Hepatocyte (in vitro differentiated cells): ENCODE measurements at places on chromosomes 7 and 10. TPM values are rescaled to one million over a fixed set of nuclear protein-coding genes. Genes with fewer than 3 reads are reported as not detected.
A peak's percentile ranks its signal among the peaks of the same experiment; 100 is the strongest.

DNA sequence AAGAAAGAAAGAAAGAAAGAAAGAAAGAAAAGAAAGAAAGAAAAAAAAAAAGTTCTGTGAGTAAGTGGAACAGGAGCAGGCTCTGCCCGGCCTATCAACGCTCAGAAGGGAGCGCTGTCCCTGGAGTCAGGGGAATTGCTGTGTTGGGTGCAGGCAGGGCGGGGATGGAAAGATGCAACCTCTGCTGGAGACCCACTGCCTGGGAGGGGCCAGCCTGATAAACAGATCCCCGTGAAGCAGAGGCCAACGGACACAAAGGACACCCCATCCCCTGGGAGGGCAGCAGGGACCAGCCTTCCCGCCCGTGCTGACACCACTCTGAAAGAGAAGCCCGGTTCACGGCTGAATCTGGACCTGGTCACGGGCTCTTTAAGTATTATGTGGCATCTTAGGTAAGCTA, 54.5 kb downstream of the TCERG1L start:
- no peak for DNase-seq
- no peaks in the 10 kb centered on the region for H3K4me1 ChIP-seq
- H3K4me3 ChIP-seq = no peak overlapping the region
- no peak overlapping the region for H3K27ac ChIP-seq

DNA sequence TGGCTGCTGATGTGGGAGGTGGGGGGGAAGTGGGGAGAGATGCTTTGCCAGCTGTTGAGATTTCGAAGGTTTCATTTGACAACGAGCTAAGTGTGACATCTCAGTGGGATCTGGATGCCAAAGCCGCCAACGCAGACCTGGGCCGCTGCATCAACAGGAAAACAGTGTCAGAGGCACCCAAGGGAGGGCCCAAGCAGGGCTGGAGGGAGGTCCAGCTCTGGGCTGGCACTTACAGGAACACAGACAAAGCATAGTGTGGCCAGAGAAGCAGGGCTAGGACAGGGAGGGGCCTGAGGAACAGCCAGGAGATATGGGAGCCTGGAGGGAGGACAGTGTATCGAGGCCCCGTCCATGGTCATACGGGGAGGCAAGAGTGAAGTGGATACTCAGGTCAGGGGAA, 73.1 kb downstream of the GTF2IRD1 start:
- peaks cover 11% of the 10 kb centered on the region for H3K36me3 ChIP-seq
- H3K4me1 ChIP-seq = no peaks in the 10 kb centered on the region
- no peaks in the 10 kb centered on the region for H3K27me3 ChIP-seq
- no peak overlapping the region for H3K4me3 ChIP-seq
- no peak for DNase-seq

GRCh38 chr10:11057994-11058393, 40.3 kb downstream of the CELF2 start:
- H3K27me3 ChIP-seq = no peaks in the 10 kb centered on the region
- no peak overlapping the region for H3K4me3 ChIP-seq
- H3K4me1 ChIP-seq = no peaks in the 10 kb centered on the region
- DNase-seq = no peak

The ABCC2 gene
- 27.4 and 29.7 TPM in 2 replicates for polyA plus RNA-seq

- H3K27ac ChIP-seq = no peak overlapping the region
- H3K27me3 ChIP-seq = no peaks in the 10 kb centered on the region
- no peaks in the 10 kb centered on the region for H3K4me1 ChIP-seq
- no peaks in the 10 kb centered on the region for H3K36me3 ChIP-seq
Observed at GRCh38 chr10:124601431-124602120, 140.0 kb downstream of the LHPP start.

The MYOZ1 gene
- polyA plus RNA-seq = 0.44 and 1.3 TPM in 2 replicates

The TSPAN12 gene
- polyA plus RNA-seq = 16.8 and 20.8 TPM in 2 replicates

GRCh38 chr10:108783897-108784296, 1139.4 kb downstream of the XPNPEP1 start:
- peak; percentile 58 for DNase-seq
- H3K4me3 ChIP-seq = no peak overlapping the region
- H3K27me3 ChIP-seq = no peaks in the 10 kb centered on the region
- H3K27ac ChIP-seq = no peak overlapping the region

DNA sequence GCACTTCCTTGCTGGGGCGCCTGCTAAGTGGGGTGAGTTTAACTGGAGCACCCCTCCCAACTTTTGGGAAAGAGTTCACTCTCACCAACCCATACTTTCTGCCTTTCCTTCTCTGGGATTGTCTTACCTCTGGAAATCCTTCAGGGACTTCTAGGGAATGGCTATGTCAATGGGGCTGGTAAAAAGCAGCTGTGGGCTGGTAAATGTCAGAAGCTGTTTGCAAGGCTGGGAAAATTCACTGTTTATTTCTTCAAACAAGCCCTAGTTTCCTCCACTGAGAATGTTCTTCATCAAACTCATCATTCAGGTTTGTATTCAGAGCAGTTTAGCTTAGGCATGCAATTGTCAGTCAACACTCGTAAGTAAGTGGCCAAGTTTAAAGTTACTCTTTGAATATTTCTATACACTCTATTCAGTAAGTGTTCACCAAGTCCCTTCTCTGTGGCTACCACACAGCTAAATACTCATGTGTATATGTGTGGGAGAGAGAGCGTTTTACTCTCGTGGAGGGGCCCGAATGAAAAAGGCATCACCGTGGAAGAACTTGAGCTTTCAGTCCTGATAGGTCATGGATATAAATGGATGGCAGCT, 654.8 kb downstream of the LRMDA start:
- H3K36me3 ChIP-seq = no peaks in the 10 kb centered on the region
- H3K4me1 ChIP-seq = peaks cover 14% of the 10 kb centered on the region
- H3K4me3 ChIP-seq = no peak overlapping the region
- no peaks in the 10 kb centered on the region for H3K27me3 ChIP-seq

GRCh38 chr10:62098278-62099121, 170.1 kb downstream of the RTKN2 start:
- H3K4me1 ChIP-seq = peaks cover 34% of the 10 kb centered on the region
- H3K27me3 ChIP-seq = no peaks in the 10 kb centered on the region
- no peaks in the 10 kb centered on the region for H3K36me3 ChIP-seq
- DNase-seq = peak; percentile 19
- H3K27ac ChIP-seq = peak overlapping the region; percentile 29

The ERCC6 gene
- polyA plus RNA-seq = 6.9 and 7.3 TPM in 2 replicates

DNA sequence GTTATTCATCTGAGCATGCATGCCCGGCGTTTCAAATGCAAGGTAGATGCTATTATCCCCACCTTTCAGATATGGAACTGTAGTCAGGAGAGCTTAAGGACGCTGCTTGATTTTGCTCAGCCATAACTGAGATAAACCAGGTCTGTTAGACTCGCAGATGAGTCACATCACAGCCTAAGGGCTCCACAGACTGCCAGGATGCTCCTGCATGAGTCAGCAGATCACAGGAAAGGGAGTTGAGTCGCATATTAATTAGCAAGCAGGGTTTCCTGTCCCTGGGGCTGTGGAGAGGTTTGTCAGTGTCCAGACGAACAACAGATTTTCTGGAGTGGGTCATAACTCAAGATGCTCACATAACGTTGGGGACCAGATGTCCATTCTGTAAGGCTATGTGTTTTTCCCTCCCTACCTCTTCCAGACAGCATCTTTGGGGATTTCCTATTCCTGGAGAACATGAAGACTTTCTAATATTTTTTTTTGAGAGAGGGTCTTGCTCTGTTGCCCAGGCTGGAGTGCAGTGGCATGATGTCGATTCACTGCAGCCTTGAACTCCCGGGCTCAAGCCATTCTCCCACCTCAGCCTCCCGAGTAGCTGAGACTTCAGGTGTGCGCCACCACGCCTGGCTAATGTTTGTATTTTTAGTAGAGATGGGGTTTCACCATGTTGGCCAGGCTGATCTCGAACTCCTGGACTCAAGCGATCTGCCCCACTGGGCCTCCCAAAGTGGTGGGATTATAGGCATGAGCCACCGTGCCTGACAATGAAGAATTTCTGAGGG, 36.7 kb downstream of the PFKFB3 start:
- H3K27me3 ChIP-seq = no peaks in the 10 kb centered on the region
- no peaks in the 10 kb centered on the region for H3K36me3 ChIP-seq
- H3K4me3 ChIP-seq = no peak overlapping the region
- H3K27ac ChIP-seq = no peak overlapping the region
- no peaks in the 10 kb centered on the region for H3K4me1 ChIP-seq

The WNT8B gene
- polyA plus RNA-seq = not detected in 2 replicates

DNA sequence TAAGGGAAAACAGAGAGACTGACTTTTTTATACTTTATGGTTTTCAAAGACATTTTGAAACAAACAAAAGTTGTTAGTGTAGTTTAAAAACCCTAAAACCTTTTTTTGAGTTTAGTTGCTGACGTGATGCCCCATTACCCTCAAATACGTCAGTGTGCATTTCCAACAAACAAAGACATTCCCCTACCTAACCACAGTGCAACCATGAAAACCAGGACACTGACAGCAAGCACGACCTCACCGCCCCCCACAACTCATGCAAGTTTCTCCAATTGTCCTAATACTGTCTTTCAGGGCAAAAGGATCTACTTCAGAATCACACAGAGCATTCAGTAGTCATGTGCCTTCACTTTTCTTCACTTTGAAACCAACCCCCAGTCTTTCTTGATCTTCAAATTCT, 75.0 kb downstream of the WNT2 start:
- H3K27ac ChIP-seq = no peak overlapping the region
- no peak for DNase-seq
- no peaks in the 10 kb centered on the region for H3K4me1 ChIP-seq
- no peaks in the 10 kb centered on the region for H3K36me3 ChIP-seq
- H3K4me3 ChIP-seq = no peak overlapping the region

DNA sequence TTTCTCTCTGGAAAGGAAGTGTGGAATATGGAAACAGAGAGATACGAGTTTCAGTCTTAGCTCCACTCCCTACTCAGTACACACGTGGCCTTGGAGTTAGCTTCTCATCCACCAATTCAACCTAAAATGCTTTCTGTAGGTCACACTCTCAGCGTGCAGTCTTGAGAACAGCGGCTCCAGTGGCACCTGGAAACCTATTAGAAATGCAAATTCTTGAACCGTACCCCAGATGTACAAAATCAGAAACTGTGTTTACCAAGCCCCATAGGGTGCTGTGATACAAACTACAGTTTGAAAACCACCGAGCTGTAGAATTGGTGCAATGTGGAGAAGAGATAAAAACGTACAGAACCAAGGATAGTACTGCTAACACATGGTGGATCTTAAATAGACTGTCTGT, 91.1 kb upstream of the SP4 start:
- H3K4me1 ChIP-seq = no peaks in the 10 kb centered on the region
- no peaks in the 10 kb centered on the region for H3K27me3 ChIP-seq
- H3K27ac ChIP-seq = no peak overlapping the region
- no peak for DNase-seq
- no peaks in the 10 kb centered on the region for H3K36me3 ChIP-seq

GRCh38 chr10:124409696-124410095, 9.0 kb downstream of the OAT start:
- no peaks in the 10 kb centered on the region for H3K27me3 ChIP-seq
- no peak overlapping the region for H3K27ac ChIP-seq
- no peak for DNase-seq
- H3K4me3 ChIP-seq = no peak overlapping the region

DNA sequence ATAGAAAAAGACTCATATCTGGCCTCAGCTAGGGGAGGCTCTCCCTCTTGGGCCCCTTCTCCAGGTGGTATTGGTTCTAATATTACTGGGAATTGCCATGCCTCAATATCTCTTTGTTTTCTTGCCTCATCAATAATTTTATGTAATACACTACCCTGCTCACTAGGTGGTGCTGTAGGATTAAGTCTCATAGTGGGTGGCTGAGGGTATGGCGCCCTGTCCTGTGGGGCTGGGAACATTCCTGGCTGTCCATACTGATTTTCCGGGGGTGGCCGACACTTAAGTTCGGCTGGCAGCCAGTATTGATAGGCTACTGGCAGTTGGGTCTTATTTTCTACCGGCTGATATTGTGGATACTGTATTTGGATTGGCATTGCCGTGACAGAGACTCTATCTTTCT, 9.0 kb upstream of the TAS2R3 start:
- peaks cover 23% of the 10 kb centered on the region for H3K36me3 ChIP-seq
- no peaks in the 10 kb centered on the region for H3K27me3 ChIP-seq
- H3K4me1 ChIP-seq = no peaks in the 10 kb centered on the region

GRCh38 chr7:153858355-153858754, 193.8 kb upstream of the DPP6 start:
- H3K36me3 ChIP-seq = no peaks in the 10 kb centered on the region
- no peak overlapping the region for H3K4me3 ChIP-seq
- H3K27ac ChIP-seq = no peak overlapping the region

The MET gene
- polyA plus RNA-seq = 6.5 and 12.7 TPM in 2 replicates

DNA sequence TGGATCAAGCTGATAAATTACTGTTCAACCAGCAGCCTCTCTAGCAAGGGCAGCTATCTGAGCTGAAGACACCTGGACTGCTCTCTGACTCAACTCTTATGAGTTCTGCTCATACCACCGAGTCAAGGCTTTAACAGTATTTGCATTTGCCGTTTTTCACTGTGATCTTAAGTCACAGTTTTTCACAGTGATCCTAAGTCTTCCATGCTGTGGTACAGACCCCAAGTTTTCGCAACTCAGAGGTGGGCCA, 31.3 kb downstream of the PIP4K2A start:
- H3K4me1 ChIP-seq = peaks cover 24% of the 10 kb centered on the region
- H3K27ac ChIP-seq = peak overlapping the region; percentile 26
- no peaks in the 10 kb centered on the region for H3K27me3 ChIP-seq
- H3K36me3 ChIP-seq = no peaks in the 10 kb centered on the region
- no peak overlapping the region for H3K4me3 ChIP-seq

DNA sequence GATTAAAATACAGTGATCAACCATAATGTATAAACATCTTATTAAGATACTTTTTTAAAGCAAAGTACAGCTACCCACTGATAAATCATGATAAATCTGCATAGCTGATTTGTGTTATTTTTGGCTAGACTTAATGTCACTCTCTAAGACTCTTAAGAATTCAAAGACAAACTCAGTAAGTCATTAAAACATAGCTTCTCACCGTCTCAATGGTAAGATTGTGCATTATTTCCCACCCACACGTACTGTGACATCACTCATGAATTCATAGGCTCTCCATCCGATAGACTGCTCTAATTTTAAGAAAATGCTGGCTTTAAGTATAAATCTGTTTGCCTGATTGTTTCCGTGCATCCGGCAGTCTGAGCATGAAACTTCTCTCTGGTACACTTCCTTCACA, 266.1 kb downstream of the GLI3 start:
- no peak for DNase-seq
- H3K27ac ChIP-seq = no peak overlapping the region
- H3K4me3 ChIP-seq = no peak overlapping the region
- no peaks in the 10 kb centered on the region for H3K36me3 ChIP-seq
- no peaks in the 10 kb centered on the region for H3K27me3 ChIP-seq
- H3K4me1 ChIP-seq = no peaks in the 10 kb centered on the region

- DNase-seq = no peak
- H3K4me1 ChIP-seq = peaks cover 11% of the 10 kb centered on the region
- peak overlapping the region; percentile 17 for H3K27ac ChIP-seq
- no peaks in the 10 kb centered on the region for H3K27me3 ChIP-seq
- H3K36me3 ChIP-seq = no peaks in the 10 kb centered on the region
- no peak overlapping the region for H3K4me3 ChIP-seq
Observed at GRCh38 chr7:135206941-135207391, 4.4 kb downstream of the WDR91 start.
